ENCODE measurements at places on chromosomes 16 and 17.

- no peak for DNase-seq
These were observed 4.7 kb upstream of the RFFL start for GRCh38 chr17:35068249-35068648.

GRCh38 chr16:56331915-56332314 lies 93.4 kb downstream of the AMFR start:
- DNase-seq, result no peak

DNA sequence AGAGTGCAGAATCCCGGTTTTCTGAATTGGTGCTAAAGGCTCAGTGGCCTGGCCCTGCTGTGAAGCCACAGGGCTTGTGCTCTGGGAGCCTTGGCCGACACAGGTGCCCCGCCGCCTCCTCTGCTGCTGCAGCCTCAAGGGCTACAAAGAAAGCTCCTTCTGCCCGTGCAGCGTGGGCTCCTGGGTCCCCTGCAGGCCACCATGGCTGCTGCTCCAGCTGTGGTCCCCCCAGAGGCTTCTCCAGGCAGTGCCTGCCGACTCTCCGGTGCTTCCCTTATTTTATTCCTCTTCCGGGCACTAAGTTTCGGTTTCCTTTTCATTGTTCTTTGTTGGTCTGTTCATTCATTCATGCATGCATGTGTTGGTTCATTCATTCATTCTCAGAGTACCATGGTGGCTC lies 53.1 kb downstream of the CMIP start:
- DNase-seq, result no peak

- DNase-seq, result no peak
These were observed 676 bp downstream of the CPD start for GRCh38 chr17:30379303-30379902.

DNA sequence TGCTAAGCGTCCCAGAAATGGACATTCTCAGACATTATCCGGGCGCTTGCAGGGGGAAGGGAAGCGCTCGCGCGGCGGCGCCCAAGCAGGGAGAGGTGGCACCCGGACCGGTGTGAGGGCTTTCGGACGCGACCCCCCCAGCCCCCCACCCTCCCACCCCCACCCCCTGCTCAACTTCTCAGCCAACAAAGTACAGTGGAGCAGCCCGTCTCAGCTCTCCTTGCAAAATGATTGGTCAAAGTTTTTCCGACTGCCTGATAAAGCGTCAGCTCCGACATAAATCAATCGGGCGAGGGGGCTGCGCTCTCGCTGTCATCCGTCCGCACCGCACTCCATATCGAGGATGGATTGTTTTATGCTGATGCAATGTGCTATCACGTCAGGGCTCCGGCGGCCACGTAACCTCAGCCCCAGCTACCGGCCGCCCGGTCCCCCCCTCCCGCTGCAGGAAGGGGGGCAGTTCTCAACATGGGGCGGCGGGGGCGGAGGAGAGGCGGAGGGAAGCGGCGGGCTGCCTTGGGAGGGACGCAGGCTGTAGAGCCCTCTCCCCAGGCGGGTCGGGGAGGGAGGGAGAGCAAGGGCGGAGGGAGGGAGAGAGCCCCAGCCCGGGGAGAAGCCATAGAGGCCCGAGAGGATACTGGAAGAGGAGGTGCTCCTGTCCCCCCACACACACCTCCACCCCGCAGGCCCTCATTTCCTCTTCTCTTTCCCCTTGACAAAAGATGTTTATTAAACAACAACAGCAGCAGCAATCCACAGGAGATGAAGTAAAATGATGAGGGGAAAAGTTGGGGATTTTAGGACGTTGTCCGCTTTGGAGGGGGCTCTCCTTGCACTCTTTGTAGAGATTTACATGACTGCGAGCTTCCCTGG lies at the start of gene HOXB9:
Gene HOXB9 (minus strand): TSS at position 114 of the 873 bp plus-strand sequence. CDS start 89 bp downstream, at position 25.
- DNase-seq, result no peak

GRCh38 chr17:79174905-79175856 lies 100.6 kb downstream of the ENGASE start:
- no peak for DNase-seq

GRCh38 chr17:29643817-29644160 lies 21.1 kb upstream of the CORO6 start:
- DNase-seq, result no peak

DNA sequence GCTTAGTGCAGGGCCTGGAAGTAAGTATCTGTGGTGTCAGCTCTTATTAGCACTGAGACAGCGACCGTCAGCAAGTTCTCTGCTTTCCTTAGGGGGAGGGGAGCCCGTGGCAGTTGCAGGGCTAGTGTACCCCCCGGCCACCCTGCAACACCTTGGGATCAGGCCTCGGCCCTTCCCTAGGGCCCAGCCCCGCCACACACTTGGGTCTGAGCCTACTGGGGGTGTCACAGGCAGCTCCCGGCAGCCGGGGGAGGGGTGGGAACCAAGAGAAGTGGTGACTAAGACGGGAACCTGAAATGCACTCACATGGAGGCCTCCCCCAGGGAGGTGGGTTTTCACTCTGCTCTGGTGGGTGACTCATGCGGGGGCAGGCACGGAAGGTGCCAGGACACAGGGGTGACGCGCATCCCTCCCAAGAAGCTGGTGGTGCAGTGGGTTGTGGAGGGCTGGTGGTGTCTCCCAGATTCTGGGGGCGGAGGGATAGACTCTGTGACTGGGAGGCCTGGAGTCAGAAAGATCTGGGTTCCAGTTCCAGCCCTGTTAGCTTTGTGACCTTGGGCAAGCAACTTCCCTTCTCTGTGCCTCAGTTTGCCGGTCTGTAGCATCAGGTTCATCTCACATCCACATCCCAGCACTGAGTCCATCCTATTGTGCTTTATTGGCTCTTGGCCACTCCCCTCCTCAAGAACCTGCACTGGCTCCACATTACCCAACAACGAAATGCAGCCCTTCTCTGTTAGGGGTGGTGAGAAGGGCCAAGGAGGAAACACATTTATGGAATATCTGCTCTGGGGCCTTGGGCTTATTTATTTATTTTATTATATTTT lies 44.5 kb downstream of the LAT start:
- no peak for DNase-seq

GRCh38 chr17:40075942-40076498 lies 13.3 kb downstream of the THRA start:
- DNase-seq, result no peak

- DNase-seq, result no peak
These were observed 124.4 kb downstream of the CCDC144A start for GRCh38 chr17:16814439-16814838.

DNA sequence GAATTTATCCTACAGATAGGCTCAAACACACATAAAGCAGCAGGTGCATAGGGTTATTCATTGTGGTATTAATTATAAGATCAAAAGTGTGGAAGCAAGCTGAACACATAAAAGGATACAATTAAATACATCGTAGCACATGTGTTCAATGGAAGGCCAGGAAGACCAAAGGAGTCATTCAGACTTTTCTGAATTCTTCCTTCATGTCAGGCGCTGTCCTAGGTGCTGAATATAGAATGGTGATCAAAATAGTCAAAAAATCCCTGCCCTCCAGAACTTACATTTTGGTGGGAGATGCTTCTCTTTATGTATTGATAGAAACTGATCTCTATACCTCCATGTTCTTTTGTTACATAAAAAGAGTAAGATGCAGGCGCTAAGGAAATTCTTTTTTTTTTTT lies 439.0 kb upstream of the ASIC2 start:
- no peak for DNase-seq

- no peak for DNase-seq
These were observed 770 bp downstream of the CCNF start for GRCh38 chr16:2429771-2430663.

GRCh38 chr16:24771779-24772157 lies 42.3 kb downstream of the TNRC6A start:
- no peak for DNase-seq

GRCh38 chr17:20241855-20242254 lies 225.5 kb downstream of the LGALS9B start:
- DNase-seq, result no peak

DNA sequence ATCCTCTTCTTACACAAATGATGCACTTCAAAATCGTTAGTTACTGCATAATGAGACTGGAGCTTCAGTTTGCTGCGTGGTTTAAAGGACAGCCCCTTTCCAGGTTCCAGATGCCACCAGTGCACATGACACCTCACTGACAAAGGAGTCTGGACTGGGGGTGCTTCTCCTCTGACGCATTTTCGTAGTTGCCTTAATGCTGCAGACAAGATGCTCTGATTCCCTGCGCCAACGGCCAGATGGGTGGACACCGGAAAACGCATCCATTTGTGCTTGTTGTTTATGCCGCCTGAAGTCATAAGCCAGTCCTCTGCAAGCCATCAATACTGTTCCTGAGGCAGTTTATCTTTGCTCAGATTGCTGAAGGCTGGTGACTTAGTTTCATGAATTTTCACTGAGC lies 16.0 kb downstream of the FBXO31 start:
- DNase-seq, result no peak

DNA sequence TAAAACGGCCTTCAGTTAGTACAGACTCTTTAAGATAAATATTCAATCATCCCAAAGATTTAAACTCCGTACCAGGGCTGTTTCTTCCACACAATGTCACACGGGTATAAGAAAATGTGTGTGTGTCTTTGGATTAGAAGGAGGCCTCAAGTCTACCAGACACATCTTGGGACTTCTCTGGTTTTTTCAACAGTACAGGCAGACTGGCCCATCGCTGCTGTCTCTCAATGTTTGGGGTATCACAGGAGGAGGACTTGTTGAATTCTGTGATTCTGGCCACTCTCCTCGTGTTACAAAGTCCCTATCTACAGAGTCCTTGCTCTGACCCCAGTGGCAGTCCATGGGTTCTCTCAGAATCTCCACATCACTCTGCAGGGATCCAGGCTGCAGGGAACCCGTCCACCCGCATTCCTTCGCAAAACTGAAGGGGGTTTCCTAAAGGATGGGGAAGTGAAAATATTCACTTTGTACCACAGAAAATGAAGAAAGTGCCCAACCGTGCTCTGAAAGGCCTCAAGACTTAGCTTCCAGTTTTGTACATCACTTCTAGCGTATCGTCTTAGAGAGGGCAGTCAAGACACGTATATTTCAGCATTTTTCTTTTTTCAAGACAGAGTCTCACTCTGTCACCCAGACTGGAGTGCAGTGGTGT lies 373.2 kb downstream of the NPIPA8 start:
- DNase-seq, result no peak

DNA sequence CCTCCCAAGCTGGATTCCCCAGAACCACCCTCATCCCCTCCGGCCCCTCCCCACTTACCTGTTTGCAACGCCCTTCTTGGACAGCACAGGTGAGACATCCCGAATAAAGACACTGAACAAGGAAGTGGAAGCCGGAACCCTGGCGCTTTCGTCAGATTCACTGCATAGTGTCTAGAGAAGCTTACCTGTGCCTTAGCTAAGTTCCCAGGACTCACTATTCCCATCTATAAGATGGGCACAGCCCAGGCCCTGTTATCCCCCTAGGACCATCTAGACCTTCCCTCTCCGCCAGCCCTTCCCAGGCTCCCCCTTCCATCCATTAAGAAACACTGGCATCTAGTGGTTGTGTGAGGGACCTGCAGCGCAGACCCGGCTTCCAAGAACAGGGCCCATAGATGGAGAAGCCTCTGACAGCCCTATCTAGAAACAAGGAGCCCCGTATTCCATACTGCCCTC lies 26.9 kb upstream of the RPL38 start:
- peak; percentile 62 for DNase-seq

GRCh38 chr16:85504242-85504641 lies 108.9 kb upstream of the GSE1 start:
- no peak for DNase-seq

GRCh38 chr16:59180083-59180476 lies 446.0 kb upstream of the GOT2 start:
- DNase-seq, result no peak

- DNase-seq, result no peak
These were observed 5.9 kb downstream of the BAIAP2 start for GRCh38 chr17:81040791-81041337.

DNA sequence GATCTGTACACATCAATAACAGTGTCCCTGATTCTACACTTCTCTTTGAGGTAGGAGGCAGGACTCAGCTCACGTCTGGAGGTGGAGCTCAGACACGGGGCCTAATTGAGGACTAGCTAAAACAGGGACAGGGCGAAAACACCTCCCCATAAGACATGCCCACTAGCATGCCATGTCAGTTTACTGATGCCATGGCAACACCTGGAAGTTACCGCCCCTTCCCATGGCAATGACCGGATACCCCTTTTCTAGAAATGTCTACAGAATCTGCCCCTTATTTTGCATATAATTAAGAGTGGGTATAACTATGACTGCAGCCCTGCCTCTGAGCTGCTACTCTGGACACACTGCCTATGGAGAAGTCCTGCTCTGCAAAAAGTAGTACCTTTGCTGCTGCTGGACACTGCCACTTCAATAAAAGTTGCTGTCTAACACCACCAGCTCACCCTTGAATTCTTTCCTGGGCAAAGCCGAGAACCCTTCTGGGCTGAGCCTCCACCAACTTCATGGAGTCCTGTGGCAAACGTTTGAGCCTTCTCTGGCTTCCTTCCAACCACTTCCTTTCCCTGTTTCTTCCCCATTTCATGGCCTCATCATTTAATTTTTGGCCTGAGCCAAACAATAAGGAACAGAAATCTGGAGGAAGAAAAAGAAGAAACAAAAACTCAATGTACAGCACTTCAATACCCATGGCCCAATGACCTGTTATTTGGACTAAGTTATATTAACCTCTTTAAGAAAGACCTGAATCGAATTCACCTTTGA lies 21.0 kb downstream of the PHB1 start:
- DNase-seq, result no peak

- no peak for DNase-seq
These were observed 5.9 kb downstream of the TBX6 start for GRCh38 chr16:30085820-30086219.

- peak; percentile 76 for DNase-seq
These were observed 2.6 kb downstream of the MXRA7 start for GRCh38 chr17:76707985-76708807.

DNA sequence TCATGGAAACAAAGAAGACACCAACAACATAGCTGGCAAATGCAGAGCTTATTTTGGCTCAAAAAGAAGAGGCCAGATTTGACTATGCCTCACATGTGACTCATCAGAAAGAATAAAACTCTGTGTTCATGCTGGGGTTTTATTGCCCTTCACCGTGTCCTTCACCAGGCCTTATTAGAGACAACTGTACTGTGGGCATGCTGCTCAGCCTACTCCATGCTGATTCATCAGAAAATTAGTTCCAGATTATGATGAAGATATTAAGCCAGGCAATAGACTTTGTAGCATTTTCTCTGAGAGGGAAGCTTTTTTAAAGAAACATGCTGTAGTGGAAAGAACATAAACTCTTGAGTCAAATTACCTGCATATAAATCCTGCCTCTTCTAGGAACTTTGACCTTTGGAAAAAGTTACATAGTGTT lies 89.8 kb downstream of the CYB561 start:
- DNase-seq, result no peak

GRCh38 chr17:74393346-74393942 lies 26.1 kb downstream of the GPR142 start:
- no peak for DNase-seq
